Neural crest cell (in vitro differentiated cells): ENCODE measurements at places on chromosomes 6 and 20. TPM values are rescaled to one million over a fixed set of nuclear protein-coding genes. Genes with fewer than 3 reads are reported as not detected.

Gene PTCHD4
- total RNA-seq = 1.2 and 1.4 TPM in 2 replicates

Gene PNPLA1
- total RNA-seq = not detected in 2 replicates

Gene LY6G6F
- total RNA-seq = not detected in 2 replicates

Gene SCUBE3
- 22.2 and 22.5 TPM in 2 replicates for total RNA-seq

Gene CPNE5
- total RNA-seq = 0.54 and 1.0 TPM in 2 replicates

Gene TREM2
- total RNA-seq = not detected in 2 replicates

Gene DEFB124
- total RNA-seq = not detected in 2 replicates

Gene NKAIN4
- total RNA-seq = 42.4 and 44.0 TPM in 2 replicates

GRCh38 chr20:9600562-9600961 lies 86.2 kb downstream of the LAMP5 start:
- H3K27ac ChIP-seq = no peak overlapping the region
- no peaks in the 10 kb centered on the region for H3K27me3 ChIP-seq
- DNase-seq = no peak
- H3K4me3 ChIP-seq = no peak overlapping the region

- H3K4me3 ChIP-seq = no peak overlapping the region
- no peaks in the 10 kb centered on the region for H3K36me3 ChIP-seq
- no peak for DNase-seq
These were observed 242.9 kb downstream of the SYNE1 start for GRCh38 chr6:152394303-152394702.

GRCh38 chr20:32465092-32465900 lies 107.2 kb downstream of the ASXL1 start:
- peaks cover 66% of the 10 kb centered on the region for H3K4me1 ChIP-seq
- peak; percentile 44 for DNase-seq
- peak overlapping the region; percentile 93 for H3K27ac ChIP-seq
- peak overlapping the region; percentile 78 for H3K4me3 ChIP-seq
- H3K27me3 ChIP-seq = peaks cover 4% of the 10 kb centered on the region
- H3K36me3 ChIP-seq = peaks cover 3% of the 10 kb centered on the region

GRCh38 chr20:62645613-62646012 lies 3.3 kb downstream of the SLCO4A1 start:
- no peak overlapping the region for H3K4me3 ChIP-seq
- no peak for DNase-seq
- H3K36me3 ChIP-seq = no peaks in the 10 kb centered on the region
- no peaks in the 10 kb centered on the region for H3K4me1 ChIP-seq
- peaks cover 44% of the 10 kb centered on the region for H3K27me3 ChIP-seq
- no peak overlapping the region for H3K27ac ChIP-seq

GRCh38 chr6:63261820-63262219 lies 50.6 kb downstream of the FKBP1C start:
- H3K27ac ChIP-seq = no peak overlapping the region
- H3K36me3 ChIP-seq = no peaks in the 10 kb centered on the region
- H3K27me3 ChIP-seq = no peaks in the 10 kb centered on the region
- peaks cover 9% of the 10 kb centered on the region for H3K4me1 ChIP-seq
- no peak overlapping the region for H3K4me3 ChIP-seq
- DNase-seq = no peak

DNA sequence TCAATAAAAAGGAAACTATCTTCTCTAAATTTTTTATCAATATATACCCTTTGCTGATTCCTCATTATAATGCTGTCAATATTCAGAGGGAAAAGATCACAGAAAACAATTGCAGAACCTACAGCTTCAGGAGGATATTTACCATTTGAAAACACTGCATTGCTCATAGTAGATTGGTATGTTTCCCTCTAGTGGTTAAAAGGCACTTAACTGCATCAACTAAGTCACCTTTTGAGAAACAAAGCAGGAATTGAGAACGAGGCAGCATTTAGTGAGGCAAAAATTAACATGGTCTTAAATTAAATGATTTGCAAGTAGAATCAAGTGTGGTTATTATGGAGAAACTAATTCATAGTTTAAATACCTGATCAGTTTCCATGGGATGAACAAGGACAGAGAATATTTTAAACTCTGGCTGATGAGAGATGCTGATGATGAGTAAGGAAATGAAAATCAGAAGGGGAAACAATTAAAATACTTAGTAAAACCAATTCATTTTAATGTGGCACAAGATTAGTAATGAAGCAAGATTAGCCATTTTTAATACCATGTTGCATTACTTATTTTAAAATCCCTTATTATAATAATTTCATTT lies 642.1 kb downstream of the EPHA7 start:
- no peak for DNase-seq
- no peak overlapping the region for H3K4me3 ChIP-seq
- H3K36me3 ChIP-seq = no peaks in the 10 kb centered on the region
- no peaks in the 10 kb centered on the region for H3K27me3 ChIP-seq

DNA sequence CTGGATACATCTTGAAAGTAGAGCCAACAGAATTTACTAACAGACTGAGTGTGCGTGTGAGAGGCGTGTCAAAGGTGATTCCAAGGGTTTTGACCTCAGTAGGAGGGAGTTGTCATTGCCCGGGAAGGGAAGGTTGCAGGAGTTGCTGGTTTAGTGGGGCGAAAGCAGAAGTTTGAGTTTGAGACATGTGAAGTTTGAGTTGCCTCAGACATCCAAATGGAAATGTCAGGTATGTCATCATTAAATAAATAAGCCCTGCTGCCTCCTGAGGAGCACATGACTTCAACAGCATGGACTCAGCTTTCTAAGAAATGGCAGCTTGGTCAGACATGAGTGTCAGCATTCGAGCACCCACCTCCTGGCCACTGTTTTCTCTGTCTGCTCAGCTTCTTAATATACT lies 26.6 kb upstream of the TGM2 start:
- H3K27me3 ChIP-seq = no peaks in the 10 kb centered on the region
- no peaks in the 10 kb centered on the region for H3K4me1 ChIP-seq
- no peak for DNase-seq
- no peaks in the 10 kb centered on the region for H3K36me3 ChIP-seq

- no peak for DNase-seq
- peaks cover 32% of the 10 kb centered on the region for H3K4me1 ChIP-seq
- H3K27me3 ChIP-seq = peaks cover 14% of the 10 kb centered on the region
These were observed 117.7 kb downstream of the RPS12 start for GRCh38 chr6:132931936-132932514.

GRCh38 chr20:36061754-36062153 lies 92.8 kb upstream of the EPB41L1 start:
- no peaks in the 10 kb centered on the region for H3K36me3 ChIP-seq
- no peak overlapping the region for H3K27ac ChIP-seq
- DNase-seq = no peak
- no peaks in the 10 kb centered on the region for H3K27me3 ChIP-seq
- H3K4me3 ChIP-seq = no peak overlapping the region

DNA sequence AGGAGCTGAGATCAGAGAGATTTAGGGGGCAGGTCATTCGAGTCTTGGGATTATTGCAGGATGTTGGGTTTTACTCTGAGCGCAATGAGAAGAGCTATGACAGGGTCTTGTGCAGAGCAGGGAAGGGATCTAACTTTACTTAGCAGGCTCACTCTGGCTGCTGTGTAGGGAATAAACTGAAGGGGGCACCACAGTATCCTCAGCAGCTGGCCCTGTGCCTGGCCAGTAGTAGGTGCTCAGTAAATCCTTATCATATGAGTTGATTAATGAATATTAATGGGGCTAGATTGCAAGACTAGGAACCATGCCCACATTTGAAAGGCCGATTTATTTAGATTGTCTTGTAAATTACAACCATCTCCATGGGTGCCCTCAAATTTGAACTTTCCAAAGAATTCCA lies 4.6 kb upstream of the MDGA1 start:
- no peak overlapping the region for H3K27ac ChIP-seq
- peaks cover 50% of the 10 kb centered on the region for H3K4me1 ChIP-seq
- H3K36me3 ChIP-seq = no peaks in the 10 kb centered on the region
- peak overlapping the region; percentile 38 for H3K4me3 ChIP-seq

- H3K27ac ChIP-seq = no peak overlapping the region
- H3K27me3 ChIP-seq = no peaks in the 10 kb centered on the region
- DNase-seq = no peak
These were observed 373.4 kb upstream of the SYNCRIP start for GRCh38 chr6:86016077-86016476.

- no peak overlapping the region for H3K4me3 ChIP-seq
- H3K36me3 ChIP-seq = peaks cover 43% of the 10 kb centered on the region
- H3K27me3 ChIP-seq = no peaks in the 10 kb centered on the region
- no peak for DNase-seq
- H3K27ac ChIP-seq = no peak overlapping the region
These were observed 21.1 kb upstream of the PKIB start for GRCh38 chr6:122589115-122589514.

DNA sequence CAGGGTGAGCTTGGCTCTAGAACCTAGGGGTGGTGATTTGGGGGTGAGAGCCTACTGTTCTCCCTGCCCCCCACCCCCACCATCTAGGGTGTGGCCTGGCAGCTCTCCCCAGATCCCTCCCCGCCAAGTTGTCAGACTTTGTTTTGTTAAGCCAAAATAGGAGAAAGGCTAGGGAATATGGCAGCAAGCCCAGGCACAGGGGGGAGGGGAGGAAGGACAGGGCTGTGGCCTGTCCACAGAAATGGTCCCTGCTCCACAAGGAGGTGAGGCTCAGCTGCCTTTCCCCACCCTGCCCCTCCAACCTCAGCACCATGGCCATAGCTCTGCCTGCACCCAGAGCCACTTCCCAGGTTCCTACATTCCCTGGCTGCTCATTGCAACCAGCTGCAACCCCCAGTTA lies 17.2 kb downstream of the SCUBE3 start:
- no peak for DNase-seq
- H3K4me1 ChIP-seq = no peaks in the 10 kb centered on the region
- no peak overlapping the region for H3K4me3 ChIP-seq

GRCh38 chr20:13423472-13424173 lies 202.5 kb downstream of the ISM1 start:
- H3K27ac ChIP-seq = no peak overlapping the region
- H3K36me3 ChIP-seq = no peaks in the 10 kb centered on the region
- no peak for DNase-seq
- H3K4me3 ChIP-seq = no peak overlapping the region
- H3K4me1 ChIP-seq = no peaks in the 10 kb centered on the region
